Spinal cord (tissue), 10 donors: ENCODE measurements at places on chromosomes 12 and 14. TPM values are rescaled to one million over a fixed set of nuclear protein-coding genes. Genes with fewer than 3 reads are reported as not detected.

Gene RHEBL1
- total RNA-seq = 1.5 TPM

Gene PYGL
- 38.9 TPM for total RNA-seq

Gene MYO1A
- 0.69 TPM for total RNA-seq

Gene OR6C2
- total RNA-seq = not detected

Gene CACNA1C
- 14.8 TPM for total RNA-seq

Gene CLEC7A
- total RNA-seq = 9.9 TPM

Gene NXPH4
- 7.8 TPM for total RNA-seq

Gene NPFF
- 2.2 TPM for total RNA-seq

Gene OVCH1
- 1.6 TPM for total RNA-seq

Gene SYNDIG1L
- 8.7 TPM for total RNA-seq

Gene IL22
- total RNA-seq = not detected

Gene ADAM21
- total RNA-seq = 0.69 TPM
